ENCODE measurements at places on chromosomes 11 and 22.

- DNase-seq: no peak
Observed at GRCh38 chr22:40436505-40437431, 66.4 kb downstream of the SGSM3 start.

GRCh38 chr11:9853929-9854552, 190.2 kb downstream of the SWAP70 start:
- no peak for DNase-seq

DNA sequence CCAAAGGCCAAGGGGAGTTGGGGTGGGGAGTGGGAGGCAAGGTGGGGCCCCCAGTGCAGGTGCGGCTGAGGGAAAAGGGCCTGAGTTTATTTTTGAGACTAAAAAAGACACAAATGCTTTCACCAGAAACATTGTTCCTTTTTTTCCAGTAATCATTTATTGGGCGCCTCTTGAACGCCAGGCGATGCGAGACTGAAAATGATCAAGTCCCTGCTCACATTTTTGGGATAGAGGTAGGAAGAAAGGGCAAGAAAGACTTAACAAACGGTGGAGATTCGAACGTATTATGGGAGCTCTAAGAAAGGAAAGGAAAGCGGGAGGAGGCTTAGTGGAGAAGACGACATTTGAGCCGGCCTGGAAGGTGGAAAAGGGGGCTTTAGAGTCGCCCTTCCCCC, 796 bp upstream of the SF3B2 start:
- no peak for DNase-seq

DNA sequence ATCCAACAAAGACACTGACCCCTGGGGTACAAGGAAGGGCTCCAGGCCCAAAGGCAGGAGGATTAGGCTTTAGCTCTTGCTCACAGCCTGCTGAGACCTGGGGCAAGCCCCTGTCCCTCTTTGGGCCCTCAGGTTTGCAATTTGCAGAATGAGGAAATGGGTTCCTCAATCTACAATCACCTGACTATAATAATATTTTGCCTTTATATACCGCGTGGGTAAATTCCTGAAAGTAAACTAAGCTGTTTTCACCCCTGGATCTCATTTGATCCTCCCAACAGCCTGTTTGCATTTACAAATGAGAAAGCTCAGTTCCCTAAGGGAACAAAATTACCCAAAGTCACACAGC, 797 bp downstream of the STARD10 start:
- no peak for DNase-seq

DNA sequence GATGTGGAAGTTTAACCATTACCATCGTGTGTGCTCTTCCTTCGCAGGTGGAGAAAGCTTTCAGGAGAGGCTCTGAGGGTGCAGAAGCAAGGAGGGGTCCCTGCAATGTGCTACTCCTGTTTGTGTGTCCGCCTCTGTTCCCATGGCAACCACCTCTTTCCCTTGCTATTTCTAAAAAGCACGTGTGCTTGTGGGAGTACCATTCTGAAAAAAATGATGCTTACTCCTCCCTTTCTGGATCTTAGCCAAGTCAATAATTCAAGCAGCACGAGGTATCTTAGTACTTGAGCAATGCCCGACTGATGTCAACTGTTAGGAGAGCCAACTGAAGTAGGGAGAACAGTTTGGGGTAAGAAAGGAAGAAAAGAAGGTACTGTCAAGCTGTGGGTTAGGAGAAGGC, 628.7 kb downstream of the NTM start:
- DNase-seq: no peak

- no peak for DNase-seq
Observed at GRCh38 chr11:132631989-132632388, 900.3 kb downstream of the OPCML start.

GRCh38 chr11:96841792-96842191, 452.0 kb downstream of the JRKL start:
- DNase-seq: no peak

GRCh38 chr11:36451045-36451444, 59.0 kb downstream of the TRAF6 start:
- no peak for DNase-seq

DNA sequence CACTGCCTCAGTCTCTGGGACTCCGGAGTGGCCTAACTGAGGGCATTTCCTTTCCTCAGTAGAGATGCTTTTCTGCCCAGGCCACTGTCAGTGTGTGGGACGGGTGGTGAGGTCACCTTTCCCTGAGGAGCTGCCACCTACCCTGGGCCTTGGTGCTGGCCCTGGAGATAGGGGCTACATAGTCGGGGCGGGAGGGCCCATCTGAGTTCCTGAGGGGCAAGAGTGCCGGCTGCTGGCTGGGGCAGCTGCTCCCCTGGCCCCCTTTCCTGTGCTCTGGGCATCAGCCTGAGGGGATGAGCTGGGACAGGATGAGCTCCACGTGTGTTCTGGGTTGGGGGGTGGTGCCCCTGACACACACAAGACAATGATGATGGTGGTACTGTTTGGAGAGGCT, 5.4 kb downstream of the KCNC1 start:
- DNase-seq: no peak

- DNase-seq: no peak
Observed at GRCh38 chr11:126345283-126345682, 10.2 kb upstream of the ST3GAL4 start.

- no peak for DNase-seq
Observed at GRCh38 chr22:24938741-24939341, 7.7 kb downstream of the LHFPL7 start.

DNA sequence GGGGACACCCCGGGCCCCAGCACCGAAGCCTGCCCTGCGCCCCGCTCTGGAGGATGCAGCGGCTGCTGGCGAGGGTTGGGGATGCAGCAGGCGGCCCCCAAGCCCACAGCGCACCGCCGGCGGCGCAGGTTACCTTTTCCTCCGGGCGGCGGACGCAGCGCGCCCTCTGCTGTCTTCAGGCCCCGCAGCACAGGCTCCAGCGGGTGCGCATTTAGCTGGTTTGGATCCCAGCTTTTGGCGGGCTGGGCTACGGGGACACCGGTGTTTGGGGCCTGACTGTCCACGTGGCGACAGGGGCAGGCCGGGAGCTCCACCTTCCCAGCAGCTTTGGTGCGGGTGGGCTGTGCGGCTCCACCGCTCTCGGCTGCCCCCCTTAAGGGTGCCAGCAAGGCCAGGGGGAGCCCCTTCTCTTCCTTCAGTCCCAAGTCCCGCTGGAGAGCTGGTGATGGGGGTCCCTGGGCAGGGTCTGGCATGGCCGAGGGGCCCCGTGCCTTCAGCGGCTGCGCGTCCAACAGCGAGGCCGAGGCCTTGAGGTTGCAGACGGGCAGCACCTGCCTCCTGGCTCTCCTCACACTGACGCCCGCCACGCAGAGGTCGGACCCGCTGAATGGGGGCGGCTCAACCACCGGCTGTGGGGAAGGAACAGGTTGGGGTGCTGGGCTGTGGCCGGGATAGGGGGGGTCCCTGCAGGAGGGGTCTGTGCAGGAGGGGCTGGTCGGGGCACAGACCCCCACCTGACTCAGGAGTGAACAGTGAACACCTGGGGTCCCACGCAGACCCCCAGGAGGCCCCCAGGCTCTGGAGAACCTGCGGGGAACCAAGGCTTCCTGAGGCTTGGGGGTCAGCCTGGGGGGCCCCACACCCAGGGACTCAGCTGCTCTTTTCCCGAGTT, 18.0 kb upstream of the IL17REL start:
- DNase-seq: peak; percentile 65

DNA sequence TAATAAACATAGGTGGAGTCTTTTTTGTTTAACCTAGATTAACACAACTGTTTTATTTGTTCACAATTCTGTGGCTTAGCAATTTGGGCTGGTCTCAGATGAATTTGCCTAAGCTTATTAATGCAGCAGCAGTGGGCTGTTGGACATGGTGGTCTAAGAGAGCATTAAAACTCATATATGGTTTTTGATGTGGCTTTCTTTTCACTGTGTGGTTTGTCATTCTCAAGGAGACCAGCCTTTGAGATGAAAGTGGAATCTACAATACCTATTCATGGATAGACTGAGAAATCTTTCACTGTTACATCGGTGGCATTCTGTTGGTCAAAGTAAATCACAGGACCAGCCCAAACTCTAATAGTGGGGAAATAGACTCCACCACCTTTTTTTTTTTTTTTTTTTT, 39.6 kb downstream of the CUL5 start:
- DNase-seq: no peak

- DNase-seq: no peak
Observed at GRCh38 chr22:17952273-17952801, 72.0 kb downstream of the MICAL3 start.

- no peak for DNase-seq
Observed at GRCh38 chr11:94751786-94752185, 16.4 kb upstream of the AMOTL1 start.

GRCh38 chr11:62054484-62055121, 69.2 kb upstream of the INCENP start:
- DNase-seq: no peak

DNA sequence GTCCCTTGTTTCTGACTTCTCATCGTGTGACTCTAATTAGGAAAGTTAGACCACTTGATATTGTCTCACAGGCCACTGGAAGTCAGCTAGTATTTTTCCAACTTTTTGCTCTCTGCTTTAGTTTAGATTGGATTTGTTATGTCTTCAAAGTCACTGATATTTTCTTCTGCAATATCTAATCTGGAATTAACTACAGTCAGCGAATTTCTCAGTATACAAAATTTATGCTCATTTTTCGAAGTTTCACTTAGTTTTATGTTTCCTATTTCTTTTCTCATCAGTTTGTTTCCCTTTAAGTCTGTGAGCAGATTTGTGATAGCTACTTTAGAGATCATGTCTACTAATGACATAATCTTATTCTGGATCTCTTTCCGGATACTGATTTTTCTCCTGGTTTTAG, 1027.2 kb upstream of the CNTN5 start:
- DNase-seq: no peak

DNA sequence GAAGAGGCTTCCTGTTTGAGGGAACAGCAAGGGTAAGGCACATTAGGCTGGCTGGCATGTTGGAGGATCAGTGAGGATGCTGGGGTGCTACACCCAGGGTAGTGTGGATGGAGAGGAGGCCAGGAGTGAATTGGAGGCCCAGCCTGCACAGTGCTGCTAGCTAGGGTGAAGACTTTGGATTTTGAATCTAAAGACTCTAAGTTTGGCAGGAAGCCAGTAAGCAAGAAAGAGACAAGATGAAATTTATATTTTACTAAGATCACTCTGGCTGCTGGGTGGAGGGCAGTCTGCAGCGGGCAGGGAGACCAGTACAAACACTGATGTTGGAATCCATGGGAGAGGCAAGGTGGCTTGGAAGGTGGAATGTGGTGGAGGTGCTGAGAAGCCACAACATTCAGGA, 43.6 kb downstream of the TSPAN18 start:
- DNase-seq: no peak

- DNase-seq: no peak
Observed at GRCh38 chr11:123362186-123362585, 67.9 kb upstream of the GRAMD1B start.

DNA sequence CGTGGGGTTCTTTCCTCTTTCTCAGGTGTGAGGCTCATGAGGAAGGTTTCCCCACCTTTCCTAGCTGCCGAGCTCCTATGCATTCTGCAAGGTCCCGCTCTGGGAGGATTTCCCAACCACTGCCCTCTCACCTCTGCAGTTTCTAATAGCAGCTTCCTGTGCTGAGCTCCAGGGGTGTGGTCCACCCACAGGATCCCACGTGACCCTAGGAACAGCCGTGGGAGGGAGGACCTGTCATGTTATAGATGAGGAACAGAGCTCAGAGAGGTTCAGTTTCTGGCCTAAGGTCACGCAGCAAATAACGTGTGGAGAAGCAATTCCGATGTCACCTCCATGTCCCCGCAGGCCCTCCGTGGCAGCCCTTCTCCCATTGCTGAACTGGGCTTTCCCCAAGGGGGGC, 38.5 kb downstream of the FLRT1 start:
- no peak for DNase-seq

GRCh38 chr11:123083623-123084029, 21.7 kb upstream of the HSPA8 start:
- no peak for DNase-seq

DNA sequence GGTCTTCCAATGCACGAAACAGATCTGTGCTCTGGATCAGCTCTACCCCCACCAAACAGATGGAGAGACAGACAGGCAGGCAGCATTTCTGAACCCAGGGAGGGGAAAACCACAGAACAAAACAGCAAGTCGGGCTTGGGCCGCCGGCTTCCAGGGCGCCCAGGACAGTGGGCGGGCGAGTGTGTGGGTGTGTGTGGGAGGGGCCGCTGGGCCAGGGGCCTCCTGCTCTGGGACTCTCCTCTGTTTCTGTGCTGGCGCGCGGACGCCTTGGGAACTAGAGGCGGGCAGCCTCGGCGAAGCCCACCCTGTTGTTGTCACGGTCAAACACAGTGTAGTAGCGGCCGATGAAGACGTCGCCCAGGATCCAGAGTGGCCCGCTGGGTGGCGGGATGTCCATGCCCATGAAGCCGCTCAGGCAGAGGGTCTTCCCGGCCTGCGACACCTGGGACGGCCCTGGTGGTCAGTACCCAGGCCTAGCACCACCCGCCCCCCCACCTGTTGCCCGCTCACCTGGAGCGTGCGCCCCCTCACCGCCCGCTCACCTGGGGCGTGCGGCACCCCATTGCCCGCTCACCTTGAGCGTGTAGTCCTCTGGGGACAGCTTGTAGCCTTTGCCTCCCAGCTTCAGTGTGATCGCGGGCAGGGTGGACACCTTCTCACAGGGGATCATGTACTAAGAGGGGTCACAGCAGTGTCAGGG, 3.0 kb upstream of the IFITM10 start:
- DNase-seq: no peak

GRCh38 chr11:118998822-118999221, 884 bp downstream of the CENATAC start:
- DNase-seq: no peak

DNA sequence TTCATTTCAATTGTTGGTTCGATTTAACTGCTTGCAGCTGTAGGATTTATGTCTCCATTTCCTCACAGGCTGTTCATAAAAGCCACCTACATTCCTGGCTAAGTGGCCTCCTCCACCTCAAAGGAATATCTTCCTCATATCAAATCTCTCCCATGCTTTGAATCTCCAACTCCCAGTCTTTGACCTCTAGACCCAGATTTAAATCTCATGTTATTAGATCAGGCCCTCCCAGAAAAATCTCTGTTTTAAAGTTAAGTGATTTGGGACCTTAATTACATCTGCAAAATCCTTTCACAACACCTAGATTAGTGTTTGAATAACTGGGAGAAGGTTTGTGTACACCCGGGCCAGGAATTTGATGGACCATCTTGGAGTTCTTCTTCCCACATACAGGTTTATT, 33.9 kb upstream of the POLA2 start:
- DNase-seq: no peak

DNA sequence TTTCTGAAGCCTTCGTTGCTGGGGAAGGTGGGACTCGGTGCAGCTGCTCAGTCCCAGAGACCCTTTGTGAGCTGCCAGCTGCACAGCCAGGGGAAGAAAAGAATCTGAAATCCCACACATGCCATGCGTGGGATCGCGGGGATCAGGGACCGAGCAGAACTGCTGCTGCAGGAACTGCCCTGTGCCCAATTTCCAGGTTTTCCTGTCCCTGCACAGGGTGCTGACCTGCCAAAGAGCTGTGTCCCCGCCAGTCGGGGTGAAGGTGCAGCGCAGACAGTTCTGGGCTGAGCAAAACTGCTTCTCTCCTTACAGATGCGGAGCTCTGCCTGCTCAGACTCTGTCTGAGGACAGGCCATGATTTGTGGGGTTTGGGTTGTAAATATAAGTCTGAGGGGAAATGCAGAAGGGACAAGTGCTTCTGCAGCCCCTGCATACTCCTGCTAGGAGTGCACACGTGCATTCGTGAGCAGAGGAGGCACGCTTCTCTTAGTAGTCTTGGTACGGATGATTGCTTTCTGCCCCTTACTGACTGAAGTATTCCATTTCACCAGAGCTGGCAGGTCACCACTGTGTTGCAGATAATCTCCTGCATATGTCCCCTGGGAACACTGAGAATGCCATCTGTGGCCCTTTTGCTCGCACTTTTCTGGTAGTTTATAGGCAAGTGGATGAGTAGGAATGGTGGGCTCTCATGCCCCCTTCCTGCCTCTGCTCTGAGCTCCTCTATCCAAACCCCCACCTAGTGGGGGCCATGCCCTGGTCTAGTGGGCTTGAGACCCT, 141.4 kb downstream of the PARVA start:
- DNase-seq: no peak

Data from activated CD4-positive, alpha-beta T cell treated with anti-CD3 and anti-CD28 coated beads, Interleukin-2, amount 50 U/mL, for 24 hours (primary cell).